ENCODE measurements at places on chromosomes 7 and 10.

DNA sequence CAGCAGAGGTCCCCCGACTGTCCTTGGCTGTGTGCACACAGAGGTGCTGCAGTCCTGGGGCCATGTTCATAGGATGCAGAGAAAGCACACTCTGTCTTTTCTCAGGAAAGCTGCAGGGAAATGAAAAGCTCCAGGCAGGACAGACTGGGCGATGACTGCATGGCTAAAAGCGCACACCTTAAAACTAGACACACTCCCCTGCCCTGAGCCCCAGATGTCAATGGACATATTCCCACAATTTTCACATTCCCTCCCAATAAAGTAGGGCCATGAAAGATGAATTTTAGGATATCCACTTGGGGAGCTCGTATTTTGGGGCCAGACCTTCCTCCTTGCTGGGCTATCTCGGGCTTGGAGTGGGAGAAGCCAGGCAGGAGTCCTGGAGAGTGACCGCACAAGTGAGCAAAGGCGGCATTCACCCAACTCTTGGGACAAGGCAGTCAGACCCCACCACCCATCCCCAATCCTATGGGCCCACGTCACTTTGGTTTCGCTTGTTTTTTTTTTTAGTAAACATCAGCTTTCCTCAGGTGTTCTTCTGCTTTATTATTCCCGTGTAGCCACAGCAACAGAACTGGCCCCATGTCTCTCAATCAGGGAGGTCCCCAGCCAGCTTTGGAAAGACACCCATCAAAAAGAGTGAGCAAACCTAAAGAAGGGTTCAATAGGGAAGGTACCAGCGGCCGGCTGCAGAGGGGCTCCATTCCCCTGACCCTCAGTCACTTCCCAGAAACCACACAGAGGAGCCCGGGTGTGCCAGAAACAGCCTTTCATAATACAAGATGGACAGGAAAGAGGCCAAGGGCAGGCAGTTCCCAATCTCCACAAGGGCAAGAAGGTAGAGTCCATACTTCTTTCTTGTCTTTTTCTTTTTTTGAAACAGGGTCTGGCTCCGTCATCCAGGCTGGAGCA lies 12.7 kb downstream of the GPRIN2 start:
- DNase-seq = no peak

DNA sequence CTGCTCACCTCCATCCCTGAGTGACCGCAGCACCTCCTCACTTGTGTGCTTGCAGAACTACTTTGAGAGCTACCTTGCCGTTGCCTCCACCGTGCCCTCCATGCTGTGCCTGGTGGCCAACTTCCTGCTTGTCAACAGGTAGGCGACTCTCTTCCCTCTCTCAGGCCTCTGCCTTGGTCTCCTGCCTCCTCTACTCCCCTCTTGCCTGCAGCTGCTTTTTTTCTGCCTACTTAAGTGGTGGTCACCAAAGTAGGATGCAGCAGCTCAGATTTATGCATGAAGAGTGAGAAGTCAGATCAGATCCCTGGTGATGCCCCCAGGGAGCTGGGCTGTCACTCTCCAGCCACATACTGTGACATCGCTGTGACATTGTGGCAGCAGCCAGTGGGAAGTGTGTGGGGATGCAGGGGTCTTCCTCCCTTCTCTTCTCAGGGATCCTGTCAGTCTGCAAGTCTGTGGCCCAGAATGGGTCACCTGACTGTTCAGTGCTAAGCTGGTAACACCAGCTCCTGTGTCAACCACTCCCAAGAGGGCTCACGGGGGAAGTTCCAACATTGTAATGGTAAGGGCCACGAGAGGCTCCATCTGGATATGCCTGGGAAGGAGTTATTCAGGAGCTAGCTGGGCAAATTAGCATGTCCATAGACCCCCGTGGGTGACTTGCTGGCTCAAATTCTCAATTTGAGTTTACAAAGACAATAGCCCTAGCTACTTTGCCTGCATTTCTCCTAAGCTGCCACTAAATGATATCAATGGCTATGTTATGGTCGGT lies 25.3 kb downstream of the SLC29A3 start:
- DNase-seq = no peak

DNA sequence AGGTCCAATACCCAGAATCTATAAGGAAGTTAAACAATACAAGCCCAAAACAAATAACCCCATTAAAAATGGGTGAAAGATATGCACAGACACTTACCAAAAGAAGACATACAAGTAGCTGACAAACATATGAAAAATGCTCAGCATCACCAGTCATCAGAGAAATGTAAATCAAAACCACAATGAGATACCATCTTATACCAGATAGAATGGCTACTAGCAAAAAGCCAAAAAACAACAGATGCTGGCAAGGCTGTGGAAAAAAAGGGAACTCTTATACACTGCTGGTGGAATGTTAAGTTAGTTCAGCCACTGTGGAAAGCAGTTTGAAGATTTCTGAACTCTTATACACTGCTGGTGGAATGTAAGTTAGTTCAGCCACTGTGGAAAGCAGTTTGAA lies 331.1 kb downstream of the KIF20B start:
- no peak for DNase-seq

- no peak for DNase-seq
Observed at GRCh38 chr10:8563478-8563877, 509.0 kb downstream of the GATA3 start.

- DNase-seq = no peak
Observed at GRCh38 chr10:114694062-114694461, 36.0 kb upstream of the ABLIM1 start.

DNA sequence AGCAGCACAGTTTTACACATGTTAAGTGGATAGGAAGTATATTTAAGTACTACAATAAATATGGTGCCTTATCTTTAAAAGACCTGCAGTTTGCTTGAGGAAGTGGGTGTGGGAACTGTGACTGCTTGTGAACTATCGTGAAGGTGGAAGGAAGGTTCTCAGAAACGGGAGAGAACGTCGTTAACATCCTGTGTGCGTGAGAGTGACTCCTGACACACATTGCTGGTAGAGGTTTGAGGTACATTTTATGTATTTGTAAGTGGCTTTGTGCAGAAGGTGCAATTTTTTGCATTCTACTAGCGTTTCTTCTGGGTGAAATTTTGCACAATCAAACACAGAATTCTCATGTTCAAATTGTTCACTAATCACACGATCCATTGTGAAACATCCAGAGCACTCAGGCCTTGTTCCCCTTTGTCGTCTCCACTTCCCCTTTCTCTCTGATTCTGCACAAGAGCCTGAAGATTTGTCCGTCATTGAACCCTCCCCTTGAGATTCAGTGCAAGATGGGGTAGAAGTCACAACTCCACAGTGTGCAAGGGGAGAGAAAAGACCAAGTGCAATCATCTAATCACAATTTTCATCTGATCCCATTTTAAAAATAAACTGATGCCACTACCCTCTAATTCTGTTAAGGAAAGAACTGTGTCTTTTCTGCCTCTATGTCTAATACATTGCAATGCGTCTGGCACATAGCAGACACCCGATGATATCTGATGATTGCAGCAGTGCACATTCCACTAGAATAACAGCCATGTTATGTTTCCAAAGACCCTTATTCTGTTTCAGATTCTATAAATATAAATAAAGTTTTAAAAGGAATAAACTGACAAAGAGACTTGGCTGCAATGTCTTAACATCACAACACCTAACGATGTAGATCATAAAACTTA lies 279.9 kb downstream of the NEBL start:
- DNase-seq = no peak

- no peak for DNase-seq
Observed at GRCh38 chr7:71835056-71835455, 577.1 kb downstream of the CALN1 start.

- DNase-seq = no peak
Observed at GRCh38 chr10:127092916-127093315, 103.5 kb downstream of the INSYN2A start.

GRCh38 chr10:43047288-43047970 lies 29.4 kb upstream of the RET start:
- DNase-seq = no peak

- DNase-seq = no peak
Observed at GRCh38 chr7:16935341-16935735, 53.6 kb upstream of the AGR3 start.

GRCh38 chr10:128723631-128724205 lies 597.5 kb upstream of the MKI67 start:
- no peak for DNase-seq

GRCh38 chr7:139949629-139950028 lies 113.1 kb downstream of the PARP12 start:
- no peak for DNase-seq

DNA sequence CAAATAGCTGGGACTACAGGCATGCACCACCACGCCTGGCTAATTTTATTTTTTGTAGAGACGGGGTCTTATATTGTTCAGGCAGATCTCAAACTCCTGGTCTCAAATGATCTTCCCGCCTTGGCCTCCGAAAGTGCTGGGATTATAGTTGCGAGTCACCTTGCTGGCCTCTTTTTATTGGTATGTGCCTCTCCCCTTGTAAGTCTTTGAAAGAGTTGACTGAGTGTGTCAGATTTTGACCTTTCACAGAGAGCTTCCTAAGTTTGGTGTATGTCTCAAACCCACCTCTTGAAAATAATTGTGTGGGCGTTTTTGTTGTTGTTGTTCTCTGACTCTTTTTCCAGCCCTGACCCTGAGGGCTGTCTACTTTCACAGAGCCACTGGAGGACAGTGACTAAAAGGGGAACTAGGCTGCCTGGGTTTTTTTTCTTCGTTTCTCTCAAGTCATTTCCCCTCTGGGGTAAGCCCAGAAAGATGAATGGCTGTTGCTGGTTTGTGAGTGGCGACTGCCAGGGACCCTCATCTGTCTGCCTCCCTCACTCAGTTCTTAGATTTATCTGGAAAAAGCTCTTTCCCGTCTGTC lies 262.8 kb downstream of the ZEB1 start:
- no peak for DNase-seq

GRCh38 chr10:5963591-5963990 lies 13.8 kb downstream of the IL15RA start:
- no peak for DNase-seq

DNA sequence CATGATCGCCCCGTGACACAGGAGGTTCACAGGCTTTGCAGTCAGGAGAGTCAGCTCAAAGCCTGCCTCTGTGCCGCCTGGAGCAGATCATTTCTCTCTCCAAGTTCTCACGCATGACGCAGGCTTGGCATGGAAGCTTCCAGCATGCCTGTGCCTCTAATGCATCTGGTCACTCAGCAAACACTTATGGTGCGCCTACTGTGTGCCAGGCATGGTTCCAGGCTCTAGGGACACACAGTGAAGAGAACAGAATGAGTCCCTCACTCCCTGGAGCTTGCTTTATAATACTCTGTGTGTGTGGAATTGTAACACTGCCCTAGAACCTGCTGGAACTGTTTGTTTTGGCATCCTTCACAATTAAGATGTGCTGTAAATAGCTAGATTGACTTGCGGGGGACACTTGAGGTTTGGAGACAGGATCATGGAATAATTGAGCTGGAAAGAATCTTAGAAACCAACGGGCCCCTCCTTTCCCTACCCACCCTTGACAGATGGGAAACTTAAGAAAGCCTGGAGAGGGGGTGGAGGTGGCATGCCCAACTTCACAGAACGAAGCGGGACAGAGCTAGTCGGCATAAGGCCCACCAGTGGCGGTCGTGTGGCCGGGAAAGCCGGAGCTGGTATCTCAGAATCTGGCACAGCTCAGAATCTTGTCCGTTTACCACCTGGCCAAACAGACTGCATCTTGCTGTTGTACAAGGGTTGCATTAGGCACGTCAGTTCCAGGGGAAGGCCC lies 4.6 kb upstream of the MYH16 start:
- DNase-seq = no peak

GRCh38 chr7:51141451-51142003 lies 175.1 kb downstream of the COBL start:
- DNase-seq = no peak

- no peak for DNase-seq
Observed at GRCh38 chr7:100152404-100152803, 3.7 kb downstream of the LAMTOR4 start.

GRCh38 chr7:73823873-73824592 lies 6.8 kb upstream of the CLDN4 start:
- no peak for DNase-seq

DNA sequence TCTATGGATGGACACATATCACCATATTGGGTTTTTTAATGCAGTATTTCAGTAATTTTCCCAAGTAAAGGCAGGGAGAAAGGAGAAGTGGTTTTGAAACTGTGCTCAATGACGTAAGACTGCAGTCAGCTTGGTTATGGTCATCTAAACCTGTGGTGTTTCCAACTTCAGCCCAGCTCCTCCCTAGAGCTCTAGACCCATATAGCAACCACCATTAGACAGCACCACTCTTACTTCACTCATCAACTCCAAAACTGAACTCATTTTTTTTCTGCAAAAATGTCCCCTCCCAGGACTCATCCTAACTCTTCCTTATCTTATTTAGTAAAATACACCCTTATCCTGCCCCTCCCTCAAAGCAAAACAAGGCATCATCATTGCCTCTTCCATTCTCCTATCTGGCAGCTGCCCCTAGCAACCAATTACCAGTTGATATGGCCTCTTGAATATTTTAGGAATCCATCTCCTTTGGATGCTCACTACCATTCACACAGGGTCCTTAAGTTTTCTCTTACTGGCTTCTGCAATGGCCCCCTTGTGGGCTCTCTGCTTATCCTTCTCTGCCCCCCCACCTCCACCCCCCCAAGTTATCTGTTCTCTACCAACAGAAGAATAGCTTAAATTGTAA lies 1.5 kb upstream of the RALA start:
- no peak for DNase-seq

GRCh38 chr10:119282446-119282845 lies 75.1 kb downstream of the GRK5 start:
- DNase-seq = no peak

DNA sequence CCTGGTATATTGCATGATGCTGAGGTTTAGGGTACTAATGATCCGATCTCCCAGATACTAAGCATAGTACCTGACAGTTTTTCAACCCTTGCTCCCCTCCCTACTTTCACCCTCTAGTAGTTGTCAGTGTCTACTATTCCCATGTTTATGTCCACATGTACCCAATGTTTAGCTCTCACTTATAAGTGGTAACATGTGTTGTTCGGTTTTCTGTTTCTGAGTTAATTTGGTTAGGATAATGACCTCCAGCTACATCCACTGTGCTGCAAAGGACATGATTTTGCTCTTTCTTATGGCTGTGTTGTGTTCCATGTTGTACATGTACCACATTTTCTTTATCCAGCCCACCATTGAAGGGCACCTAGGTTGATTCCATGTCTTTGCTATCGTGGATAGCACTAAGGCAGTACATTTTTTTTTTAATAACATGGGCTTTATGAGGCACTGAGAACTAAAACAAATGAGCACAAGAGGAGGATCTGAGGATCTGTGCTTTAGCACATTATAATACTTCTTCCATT lies 28.1 kb downstream of the ITGB8 start:
- DNase-seq = no peak

GRCh38 chr10:124569623-124570470 lies 108.2 kb downstream of the LHPP start:
- no peak for DNase-seq

DNA sequence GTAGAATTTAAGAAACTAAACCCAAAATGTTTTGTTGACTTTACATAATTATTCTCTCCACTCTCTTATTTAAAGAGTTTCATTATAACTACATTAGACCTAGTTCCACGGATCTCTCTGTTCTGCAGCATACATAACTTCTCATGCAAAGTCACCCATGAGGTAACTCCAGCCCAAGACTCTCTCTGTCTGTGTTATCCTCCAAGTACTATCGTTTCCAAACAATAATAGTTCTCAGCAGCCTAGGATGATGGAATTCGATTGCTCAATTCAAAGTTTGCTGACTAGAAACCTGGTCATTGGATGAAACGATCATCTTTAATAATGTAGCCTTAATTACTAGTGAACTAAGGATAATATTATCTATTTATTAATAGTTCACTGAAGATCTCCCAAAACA lies 203.1 kb upstream of the PTN start:
- DNase-seq = no peak

GRCh38 chr7:36408589-36408988 lies 18.9 kb downstream of the ANLN start:
- no peak for DNase-seq

- DNase-seq = peak; percentile 10
Observed at GRCh38 chr10:87659571-87660483, at the start of gene PAPSS2. TSS of gene PAPSS2 (plus strand) at chr10:87659878. CDS start at chr10:87659982, 104 bp downstream.

Measured in stimulated activated CD4-positive, alpha-beta T cell treated with anti-CD3 and anti-CD28 coated beads, Interleukin-15, amount 100 ng/mL, for 1 hour (primary cell).